Pulmonary artery endothelial cell (primary cell): ENCODE measurements at places on chromosomes 7 and 10. TPM values are rescaled to one million over a fixed set of nuclear protein-coding genes. Genes with fewer than 3 reads are reported as not detected.

The VPS41 gene
- 58.2 and 68.0 TPM in 2 replicates for total RNA-seq

The PAX4 gene
- not detected in 2 replicates for total RNA-seq

The EPHA1 gene
- total RNA-seq: under 0.01 and 0.07 TPM in 2 replicates

The CALY gene
- total RNA-seq: not detected in 2 replicates

The TFPI2 gene
- total RNA-seq: 16.4 and 79.2 TPM in 2 replicates

The IDE gene
- total RNA-seq: 27.6 and 41.0 TPM in 2 replicates

The CHST15 gene
- total RNA-seq: 29.0 and 36.3 TPM in 2 replicates

The SYCE1 gene
- total RNA-seq: 0.21 TPM in 1 of 2 replicates, not detected in the other

The SP8 gene
- total RNA-seq: not detected in 2 replicates

The IDI2 gene
- not detected in 2 replicates for total RNA-seq

The KLF14 gene
- not detected in 2 replicates for total RNA-seq

The NUDT13 gene
- 1.2 and 1.3 TPM in 2 replicates for total RNA-seq

The DNMBP gene
- 34.0 and 36.4 TPM in 2 replicates for total RNA-seq

The RBP3 gene
- not detected in 2 replicates for total RNA-seq

The SPDYE2B gene
- total RNA-seq: not detected in 2 replicates

The TWIST1 gene
- 3.4 and 9.2 TPM in 2 replicates for total RNA-seq

The FGL2 gene
- 0.25 and 0.26 TPM in 2 replicates for total RNA-seq

The CALML3 gene
- not detected in 2 replicates for total RNA-seq

The PLAU gene
- 25.9 and 29.0 TPM in 2 replicates for total RNA-seq

The ASB4 gene
- total RNA-seq: under 0.01 TPM in 1 of 2 replicates, not detected in the other

The SMURF1 gene
- 20.1 and 20.2 TPM in 2 replicates for total RNA-seq

The IKZF1 gene
- under 0.01 TPM in 1 of 2 replicates, not detected in the other for total RNA-seq

The ZNF853 gene
- 0.39 and 0.79 TPM in 2 replicates for total RNA-seq

The NEUROD6 gene
- total RNA-seq: not detected in 2 replicates

The OR2A1 gene
- 0.07 TPM in 1 of 2 replicates, not detected in the other for total RNA-seq

The CUTC gene
- 28.6 and 41.9 TPM in 2 replicates for total RNA-seq

The CEP55 gene
- total RNA-seq: 43.5 and 92.2 TPM in 2 replicates

The IRF5 gene
- total RNA-seq: 0.18 and 0.26 TPM in 2 replicates

The HOXA10 gene
- 0.07 and 0.14 TPM in 2 replicates for total RNA-seq

The OPN4 gene
- total RNA-seq: not detected in 2 replicates

The ENTPD1 gene
- total RNA-seq: 5.7 and 6.4 TPM in 2 replicates

The NUTM2B gene
- 0.07 and 0.11 TPM in 2 replicates for total RNA-seq

The MTG1 gene
- total RNA-seq: 46.0 and 56.7 TPM in 2 replicates

The MMRN2 gene
- 355 and 372 TPM in 2 replicates for total RNA-seq

The AQP1 gene
- 3.4 and 6.4 TPM in 2 replicates for total RNA-seq

The AOAH gene
- total RNA-seq: not detected in 2 replicates

The ITGA8 gene
- under 0.01 TPM in 1 of 2 replicates, not detected in the other for total RNA-seq

The FAM20C gene
- 11.6 and 13.3 TPM in 2 replicates for total RNA-seq

The GARIN1A gene
- total RNA-seq: 0.13 and 0.18 TPM in 2 replicates

The SLC16A9 gene
- 0.07 TPM in 1 of 2 replicates, not detected in the other for total RNA-seq

The ELOVL3 gene
- not detected in 2 replicates for total RNA-seq

The ELN gene
- 0.20 and 0.21 TPM in 2 replicates for total RNA-seq

The KIAA1217 gene
- total RNA-seq: 0.88 and 1.5 TPM in 2 replicates

The MRPS33 gene
- 25.0 and 31.2 TPM in 2 replicates for total RNA-seq

The PMS2 gene
- total RNA-seq: 17.7 and 19.2 TPM in 2 replicates

The TSPAN15 gene
- total RNA-seq: 21.0 and 129 TPM in 2 replicates

The CRCP gene
- 33.0 and 37.7 TPM in 2 replicates for total RNA-seq

The UPK3B gene
- total RNA-seq: not detected in 2 replicates

The TCAF2 gene
- total RNA-seq: 7.1 and 16.3 TPM in 2 replicates
